ENCODE measurements at places on chromosomes 1 and 21.

DNA sequence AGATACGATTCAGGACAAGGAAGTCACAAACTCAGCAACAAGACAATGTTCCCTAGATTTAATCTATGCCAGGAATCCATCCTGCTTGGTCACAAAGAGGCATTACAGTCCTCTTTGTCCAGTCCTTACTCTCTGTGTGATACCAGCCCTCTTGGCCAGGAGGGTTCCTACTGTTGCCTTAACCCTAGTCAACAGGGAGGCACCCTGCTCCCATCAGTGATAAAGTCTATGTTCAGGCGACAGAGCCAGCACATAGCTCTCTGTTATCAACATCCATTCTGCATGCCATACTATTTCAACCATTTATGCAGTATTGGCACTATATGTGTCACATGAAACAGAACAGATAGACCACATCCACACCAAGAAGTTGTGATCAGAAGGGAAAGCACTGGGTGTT lies 4.4 kb upstream of the NPL start:
- no peak for DNase-seq

DNA sequence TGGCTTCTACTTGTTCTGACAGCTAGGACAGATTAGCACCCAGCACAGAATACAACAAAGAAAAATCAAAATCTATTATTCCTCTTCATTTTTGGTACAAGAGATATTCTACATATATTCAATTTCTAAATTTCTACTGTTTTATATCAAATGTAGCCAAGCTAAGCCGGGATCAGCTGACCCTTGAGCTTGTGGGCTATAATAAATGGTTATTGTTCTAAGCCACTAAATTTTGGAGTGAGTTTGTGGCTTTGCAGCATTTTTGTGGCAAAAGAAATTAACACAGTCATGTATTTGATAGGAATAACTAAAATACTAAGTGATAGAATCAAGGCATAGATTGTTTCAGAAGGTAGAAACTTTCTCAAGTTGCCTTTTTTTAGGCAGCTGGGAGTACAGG lies 50.7 kb downstream of the APP start:
- no peak for DNase-seq

DNA sequence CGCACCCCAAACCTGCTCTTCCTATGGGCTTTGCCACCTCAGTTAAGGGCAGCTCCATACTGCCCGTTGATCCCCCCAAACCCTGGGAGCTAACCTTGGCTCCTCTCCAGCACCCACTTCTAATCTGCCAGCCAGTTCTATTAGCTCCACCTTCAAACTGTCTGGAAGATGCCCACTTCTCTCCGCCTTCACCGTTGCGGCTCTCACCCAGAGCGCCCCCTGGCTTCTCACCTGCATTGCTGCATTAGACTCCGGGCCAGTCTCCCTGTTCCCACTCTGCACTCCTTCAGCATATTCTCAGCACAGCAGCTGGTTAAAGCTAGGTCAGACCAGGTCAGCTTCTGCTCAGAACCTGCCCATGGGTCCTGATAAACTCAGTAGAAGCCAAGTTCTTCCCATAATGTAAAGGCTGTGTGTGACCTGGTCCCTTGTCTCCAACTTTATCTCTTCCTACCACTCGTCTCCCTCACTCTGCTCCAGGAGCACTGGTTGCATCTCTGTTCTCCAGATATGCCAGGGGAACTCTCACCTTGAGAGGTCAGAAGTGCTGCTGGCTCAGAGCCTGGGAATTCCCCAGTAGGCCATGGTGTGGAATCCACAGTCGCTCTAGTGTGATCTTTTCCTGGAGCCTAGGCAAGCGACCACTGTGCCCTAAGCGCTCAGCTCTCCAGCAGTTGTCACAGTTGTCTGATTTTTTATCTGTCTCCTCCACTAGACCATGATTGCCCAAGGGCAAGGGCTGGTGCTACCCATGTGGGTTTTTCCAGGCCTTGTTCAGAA lies 150.3 kb downstream of the HMGB4 start:
- DNase-seq = no peak

- no peak for DNase-seq
Measured at GRCh38 chr1:232922485-232922884, 27.9 kb upstream of the NTPCR start.

DNA sequence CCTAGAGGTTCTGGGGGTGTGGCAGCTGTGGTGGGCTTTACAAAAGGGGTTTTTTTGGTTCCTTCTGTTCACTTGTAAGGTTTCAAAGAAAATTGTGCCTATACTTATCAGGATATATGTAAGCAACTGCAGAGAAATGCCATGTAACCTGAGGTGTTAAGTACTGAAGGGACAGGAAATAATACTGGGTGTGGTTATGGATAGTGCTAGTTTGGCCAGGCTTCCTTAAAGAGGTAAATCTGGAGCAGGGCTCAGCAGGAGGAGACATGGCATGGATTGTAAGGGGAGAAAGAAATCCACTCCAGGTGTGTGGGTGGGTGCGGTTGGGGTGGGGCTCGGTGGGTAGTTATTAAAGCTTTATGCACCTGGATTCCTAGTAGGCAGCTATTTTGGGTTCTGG lies 28.3 kb downstream of the KIRREL1 start:
- DNase-seq = no peak

GRCh38 chr1:169193191-169193850 lies 86.8 kb downstream of the ATP1B1 start:
- no peak for DNase-seq

GRCh38 chr1:193606035-193606434 lies 419.6 kb upstream of the B3GALT2 start:
- DNase-seq = no peak

DNA sequence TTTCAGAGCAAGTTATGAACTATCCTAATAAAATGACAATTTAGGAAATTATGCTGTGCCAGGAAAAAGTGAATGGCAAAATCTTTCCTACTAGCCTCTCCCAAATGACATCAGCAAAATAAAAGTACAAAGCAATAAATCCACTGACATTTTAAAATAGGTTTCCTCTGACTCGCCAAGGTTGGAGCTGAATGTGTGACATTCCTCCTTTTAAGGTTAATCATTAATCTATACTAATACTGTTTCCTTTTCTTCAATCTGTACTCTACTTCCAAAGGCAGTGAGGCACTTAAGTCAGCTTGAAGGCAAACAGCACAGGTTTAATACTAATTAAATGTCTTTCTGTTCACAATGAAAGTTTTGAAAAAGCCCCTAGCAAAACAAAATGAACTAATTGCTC lies 15.7 kb downstream of the RNF19B start:
- no peak for DNase-seq

DNA sequence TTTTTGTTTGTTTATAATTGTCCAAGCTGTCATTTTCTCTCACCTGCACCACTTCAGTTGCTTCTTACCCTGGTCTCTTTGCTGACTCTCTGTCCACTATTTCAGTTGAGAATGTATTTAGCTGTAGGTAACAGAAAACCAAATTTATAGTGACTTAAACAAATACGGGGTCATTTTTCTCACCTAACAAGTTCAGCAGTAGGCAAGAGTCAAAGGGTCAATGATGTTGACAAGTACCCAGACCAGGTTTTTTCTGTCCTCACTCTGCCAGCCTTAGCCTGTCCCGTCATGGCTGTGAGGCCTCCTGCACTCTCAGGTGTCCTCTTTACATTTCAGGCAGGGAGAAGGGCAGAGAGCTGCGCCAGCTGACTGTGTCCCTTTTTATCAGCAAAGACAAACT lies 11.8 kb downstream of the RIIAD1 start:
- no peak for DNase-seq

DNA sequence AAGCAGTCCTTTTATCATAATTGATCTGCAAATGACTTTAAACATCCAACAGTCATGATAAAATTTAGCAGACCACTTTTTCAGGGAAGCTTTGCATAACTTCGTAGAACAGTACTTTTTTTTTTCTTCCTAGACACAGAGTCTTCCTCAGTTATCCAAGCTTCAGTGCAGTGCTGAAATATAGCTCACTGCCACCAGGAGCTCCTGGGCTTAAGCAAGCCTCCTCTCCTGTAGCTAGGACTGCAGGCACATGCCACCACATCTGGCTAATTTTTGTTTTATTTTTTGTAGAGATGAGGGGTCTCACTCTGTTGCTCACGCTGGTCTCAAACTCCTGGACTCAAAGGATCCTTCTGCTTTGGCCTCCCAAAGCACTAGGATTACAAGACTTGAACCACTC lies 3.8 kb downstream of the F13B start:
- no peak for DNase-seq

DNA sequence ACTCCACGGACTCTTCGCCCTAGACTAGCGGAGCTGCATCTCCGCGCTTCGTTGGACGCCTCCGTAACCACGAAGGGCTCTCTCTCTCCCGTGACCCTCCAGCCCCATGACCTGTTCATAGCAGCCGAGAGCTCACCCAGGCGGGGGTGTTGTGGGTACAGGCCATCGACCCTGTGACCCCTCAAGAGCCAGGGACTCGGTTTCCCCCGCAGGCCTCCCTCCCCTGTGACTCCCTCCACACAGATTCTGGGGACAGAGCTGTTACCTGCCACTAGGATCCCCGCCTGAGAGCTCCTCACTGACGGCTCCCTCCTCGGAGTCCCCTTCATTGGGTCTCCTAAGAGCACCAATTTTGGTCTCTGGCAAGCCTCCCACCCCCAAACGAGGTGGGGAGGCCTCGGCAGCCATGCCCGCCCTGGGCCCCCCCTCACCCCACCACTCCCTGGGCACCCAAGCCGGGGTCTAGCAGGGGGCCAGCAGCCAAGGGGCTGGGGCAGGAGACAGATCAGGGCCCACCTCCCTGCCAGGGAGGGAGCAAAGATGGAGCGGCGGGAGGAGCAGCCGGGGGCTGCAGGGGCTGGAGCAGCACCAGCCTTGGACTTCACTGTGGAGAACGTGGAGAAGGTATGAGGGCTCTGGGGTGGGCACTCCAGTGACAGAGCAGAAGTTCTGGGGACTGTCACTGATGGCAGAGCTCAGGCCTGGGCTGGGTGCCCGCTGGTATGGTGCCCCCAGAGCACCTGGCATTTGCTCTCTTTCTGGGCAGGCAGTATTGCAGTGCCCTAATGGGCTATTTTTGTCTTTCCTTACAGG lies 517 bp downstream of the IPO13 start:
- no peak for DNase-seq

- no peak for DNase-seq
Measured at GRCh38 chr1:73604739-73605138, 593.2 kb downstream of the LRRIQ3 start.

- DNase-seq = no peak
Measured at GRCh38 chr1:227771326-227771725, 36.1 kb downstream of the SNAP47 start.

DNA sequence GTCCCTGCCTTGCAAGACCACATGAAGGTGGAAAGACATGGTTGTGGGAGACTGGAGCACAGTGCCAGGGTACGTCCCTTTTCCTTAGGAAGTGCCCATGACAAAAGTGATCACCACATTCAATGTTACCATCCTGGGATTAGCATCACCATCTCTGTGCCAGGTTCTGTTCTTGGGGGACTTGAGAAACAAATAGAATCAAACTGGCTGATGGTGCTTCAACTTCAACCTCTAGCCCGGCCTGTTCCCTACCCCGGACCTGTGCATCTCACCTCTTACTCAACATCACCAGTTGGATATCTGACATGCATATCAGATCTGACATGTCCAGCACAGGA lies 153.3 kb downstream of the GRIK3 start:
- DNase-seq = no peak

DNA sequence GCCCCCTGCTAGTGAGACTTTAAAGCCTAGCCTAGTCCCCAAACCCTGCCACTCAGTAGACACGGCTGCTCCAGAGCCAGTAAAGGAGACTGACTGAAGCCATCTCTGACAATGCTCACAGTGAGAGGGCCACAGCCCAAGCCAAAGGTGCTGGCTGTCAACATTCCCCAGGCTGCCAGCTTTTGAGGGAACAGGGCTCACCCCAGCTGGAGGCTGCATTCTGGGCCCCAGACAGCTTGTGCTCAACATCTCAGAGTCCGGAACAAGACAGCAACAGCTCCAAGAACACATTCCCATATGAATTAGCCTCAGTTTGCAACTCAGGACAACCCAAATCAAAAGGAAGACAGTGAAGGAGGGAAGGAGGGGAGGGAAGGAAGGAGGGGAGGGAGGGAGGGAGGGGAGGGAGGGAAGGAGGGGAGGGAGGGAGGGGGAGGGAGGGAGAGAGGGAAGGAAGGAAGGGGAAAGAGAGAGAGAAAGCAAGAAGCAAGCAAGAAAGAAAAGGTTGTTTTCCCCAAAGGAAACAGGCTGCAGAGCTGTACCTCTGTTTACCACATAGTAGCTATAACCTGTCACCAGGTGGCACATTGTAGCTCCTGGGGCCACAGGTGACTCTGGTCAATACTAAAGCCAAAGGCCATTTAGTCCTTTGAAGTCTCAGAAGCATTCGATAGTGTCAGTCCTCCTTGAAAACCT lies 5.4 kb downstream of the ARTN start:
- no peak for DNase-seq

- DNase-seq = no peak
Measured at GRCh38 chr1:167051907-167052306, 38.3 kb downstream of the GPA33 start.

DNA sequence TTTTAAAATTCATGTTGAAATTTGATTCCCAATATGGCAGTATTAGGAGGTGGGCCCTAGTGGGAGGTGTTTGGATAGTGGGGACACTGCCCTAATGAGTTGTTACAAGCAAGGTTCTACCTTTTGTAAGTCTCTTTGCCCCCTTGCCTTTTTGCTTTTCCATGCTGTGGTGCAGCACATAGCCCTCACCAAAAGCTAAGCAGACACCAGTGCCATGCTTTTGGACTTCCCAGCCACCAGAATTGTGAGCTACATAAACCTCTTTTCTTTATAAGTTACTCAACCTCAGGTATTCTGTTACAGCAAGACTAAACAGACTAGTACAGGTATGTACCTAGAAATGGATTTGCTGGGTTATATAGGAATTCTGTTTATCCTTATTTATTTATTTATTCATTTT lies 13.7 kb downstream of the ZMYM4 start:
- no peak for DNase-seq
